Keratinocyte (primary cell): ENCODE measurements at places on chromosomes 3 and 15.

GRCh38 chr3:160941885-160942494 lies 163.2 kb downstream of the B3GALNT1 start:
- DNase-seq: peak; percentile 4

- DNase-seq: no peak
Observed at GRCh38 chr3:107997671-107998070, 93.2 kb downstream of the CD47 start.

- peak; percentile 76 for DNase-seq
Observed at GRCh38 chr3:44104668-44105321, 136.9 kb upstream of the TOPAZ1 start.

- no peak for DNase-seq
Observed at GRCh38 chr3:101950510-101950909, 101.2 kb downstream of the NFKBIZ start.

- no peak for DNase-seq
Observed at GRCh38 chr3:43855674-43856299, 165.0 kb downstream of the ABHD5 start.
